ENCODE measurements at places on chromosomes 2 and 18.

- DNase-seq = no peak
These were observed 168.8 kb downstream of the THADA start for GRCh38 chr2:43427032-43427424.

DNA sequence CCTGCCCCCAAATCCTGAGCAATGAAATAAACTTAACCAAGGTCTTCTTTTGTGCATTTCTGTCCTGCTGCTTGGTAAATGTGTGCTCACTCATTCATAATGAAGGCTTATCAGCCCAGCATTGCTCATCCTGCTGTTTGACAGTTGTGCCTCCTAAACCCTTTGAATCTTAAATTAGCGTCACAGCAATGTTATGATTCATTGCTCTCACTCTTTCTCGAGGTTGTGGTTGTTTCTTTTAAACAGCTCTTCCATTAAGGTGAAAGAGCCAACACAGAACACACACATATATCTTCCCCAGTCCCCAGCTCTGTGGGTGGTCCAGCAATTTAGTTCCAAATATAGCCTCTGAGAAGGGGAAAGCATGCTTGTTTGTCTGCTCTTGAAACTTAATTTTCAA, 84.0 kb downstream of the EVA1A start:
- no peak for DNase-seq

DNA sequence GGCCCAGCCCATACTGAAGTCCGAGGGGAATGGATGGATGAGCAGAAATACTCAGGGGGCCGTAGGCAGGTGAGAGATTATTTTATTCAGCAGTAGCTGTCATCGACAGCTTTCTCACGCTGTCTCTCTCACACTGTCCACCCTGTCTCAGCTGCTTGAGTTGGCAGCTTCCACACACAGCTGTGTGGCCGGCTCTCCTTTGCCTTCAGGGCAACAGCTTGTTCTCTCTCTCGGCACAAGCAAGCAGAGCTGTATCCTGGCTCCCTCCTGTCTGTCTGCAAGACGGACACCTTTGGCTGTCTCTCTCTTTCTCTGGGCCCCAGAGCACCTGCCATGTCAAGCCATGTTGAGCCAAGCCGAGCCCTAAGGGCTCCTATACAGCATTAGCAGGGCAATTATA, 9.8 kb upstream of the PAPOLG start:
- no peak for DNase-seq

DNA sequence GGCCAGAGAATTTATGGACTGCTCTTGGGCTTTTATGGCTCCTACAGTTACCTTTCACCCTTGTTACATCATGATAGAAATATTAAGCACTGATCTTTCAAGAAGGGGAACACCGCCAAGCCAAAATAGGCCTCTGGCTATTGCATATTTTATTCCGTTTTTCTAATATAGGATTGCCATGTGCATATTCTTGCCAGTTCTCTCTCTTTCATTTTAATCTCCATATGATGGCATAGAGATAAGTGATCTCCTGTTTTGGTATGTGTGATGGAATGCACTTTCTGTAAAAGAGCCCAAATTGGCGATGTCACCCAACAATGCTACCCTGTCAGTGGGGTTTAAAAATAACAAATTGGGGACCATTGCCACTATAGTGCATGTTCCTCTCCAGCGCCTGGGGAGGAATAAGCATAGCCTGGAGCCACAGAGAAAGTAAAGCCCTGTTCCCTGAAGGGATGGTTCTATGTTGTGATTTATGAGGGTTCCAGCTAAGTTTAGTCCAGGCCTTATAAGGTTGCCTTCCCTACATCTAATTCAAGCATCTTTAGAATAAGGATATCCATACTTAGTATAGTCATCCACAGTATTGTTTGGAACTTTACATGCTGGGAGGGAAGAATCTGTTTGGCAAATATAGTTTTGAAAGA, 26.9 kb downstream of the CMPK2 start:
- DNase-seq = no peak

- DNase-seq = no peak
These were observed 515 bp downstream of the TSHZ1 start for GRCh38 chr18:75211002-75211621.

- no peak for DNase-seq
These were observed 97.3 kb downstream of the RTP5 start for GRCh38 chr2:241966647-241967466.

GRCh38 chr2:96088340-96089335, 27.7 kb downstream of the ADRA2B start:
- DNase-seq = no peak

DNA sequence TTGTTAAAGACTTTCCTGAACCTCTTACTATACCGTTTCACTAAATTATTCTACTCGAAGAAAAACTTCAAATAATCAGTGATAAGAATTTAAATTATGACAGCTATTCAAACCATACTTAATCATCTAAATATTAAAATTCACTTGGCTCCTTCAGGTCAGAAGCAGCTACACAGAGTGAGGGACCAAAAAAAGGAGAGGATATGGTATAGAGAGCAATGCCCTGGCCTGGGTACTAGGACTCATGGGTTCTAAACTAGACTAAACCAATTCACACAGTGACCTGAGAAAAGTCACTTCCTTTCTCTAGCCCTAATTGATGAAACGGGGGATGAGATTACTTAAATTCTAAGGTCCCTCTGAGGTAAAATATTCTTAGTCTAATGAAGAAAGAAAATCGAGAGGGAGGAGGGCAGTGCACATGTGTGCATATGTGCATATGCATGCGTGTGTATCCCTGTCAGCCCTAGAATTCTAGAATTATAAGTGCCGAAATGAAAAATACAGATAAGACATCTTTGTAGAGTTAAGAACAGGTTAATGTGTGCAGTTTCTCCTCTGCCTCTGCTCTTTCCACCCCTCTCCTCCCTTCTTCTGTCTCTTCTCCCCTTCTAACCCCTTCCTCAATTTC, 11.2 kb downstream of the STRN start:
- DNase-seq = no peak

GRCh38 chr18:26961839-26962238, 96.3 kb upstream of the AQP4 start:
- no peak for DNase-seq
